ENCODE measurements at places on chromosomes 6 and 20.

DNA sequence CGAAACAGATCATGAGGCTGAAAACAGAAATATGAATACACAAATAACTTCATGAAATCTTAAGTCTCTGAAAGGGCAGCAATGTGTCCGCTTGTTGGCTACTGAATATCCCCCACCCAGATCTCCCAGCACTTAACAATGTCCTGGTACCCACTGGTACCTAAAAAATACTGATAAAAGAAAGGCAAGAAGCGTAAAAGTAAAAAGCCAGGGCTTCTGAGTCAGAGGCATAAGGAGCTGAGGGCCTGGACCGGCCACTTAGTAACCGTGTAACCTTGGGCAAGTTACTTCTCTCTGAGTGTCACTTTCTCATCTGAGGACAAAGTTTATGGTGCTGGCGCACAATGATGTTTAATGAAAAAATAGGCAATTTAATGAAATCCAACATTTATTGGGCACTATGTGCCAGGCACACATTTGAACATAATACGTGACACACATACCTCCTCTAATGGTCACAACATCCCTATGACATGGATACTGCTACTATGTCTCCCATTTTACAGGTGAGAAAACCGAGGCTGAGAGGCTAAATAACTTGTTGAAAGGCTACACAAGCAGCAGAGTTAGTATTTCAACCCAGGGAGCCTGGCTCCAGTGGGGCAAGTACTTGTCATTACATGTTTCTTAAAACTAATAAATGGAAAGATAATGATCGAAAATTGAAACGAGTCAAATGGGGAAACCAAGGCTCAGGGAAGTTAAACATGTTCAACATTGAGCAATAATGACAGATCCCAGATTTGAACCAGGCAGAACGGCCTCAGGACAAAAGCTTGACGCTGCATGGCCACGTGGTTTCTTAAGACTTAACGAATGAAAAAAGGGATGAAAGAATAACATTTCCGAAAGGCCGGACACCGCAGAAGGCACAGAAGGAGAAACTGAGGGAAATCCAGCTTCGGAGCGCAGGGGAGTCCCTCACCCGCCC, 828 bp downstream of the TP53RK start:
- DNase-seq, result no peak

DNA sequence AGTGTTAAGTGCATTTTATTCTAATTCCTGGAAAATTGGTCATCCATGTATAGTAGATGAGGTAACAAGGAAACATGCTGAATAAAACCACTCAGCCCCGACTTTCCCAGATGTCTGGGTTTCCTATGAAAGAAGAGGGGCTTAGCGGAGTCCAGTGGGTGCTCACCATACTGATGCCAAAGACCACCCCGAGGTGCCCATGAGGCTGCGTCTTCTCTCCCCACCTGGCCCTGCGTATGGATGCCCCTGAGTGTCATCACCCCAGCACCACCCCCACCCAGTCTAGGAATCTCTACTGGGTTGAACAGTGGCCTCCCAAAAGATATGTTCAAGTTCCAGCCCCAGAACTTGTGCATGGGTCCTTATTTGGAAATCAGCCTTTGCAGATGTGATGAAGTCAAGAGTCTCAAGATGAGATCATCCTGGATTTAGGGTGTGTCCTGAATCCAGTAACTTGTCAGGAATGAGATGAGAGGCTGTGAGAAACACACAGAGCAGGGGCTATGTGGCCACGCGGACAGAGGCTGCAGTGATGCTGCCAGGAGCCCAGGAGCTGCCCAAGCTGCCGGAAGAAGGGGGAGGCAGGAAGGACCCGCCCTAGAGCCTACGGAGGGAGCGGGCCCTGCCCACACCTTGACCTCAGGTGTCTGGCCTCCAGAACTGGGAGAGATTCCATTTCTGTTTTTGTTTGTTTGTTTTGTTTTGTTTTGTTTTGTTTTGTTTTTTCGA, 124.6 kb upstream of the CDH4 start:
- peak; percentile 65 for DNase-seq

DNA sequence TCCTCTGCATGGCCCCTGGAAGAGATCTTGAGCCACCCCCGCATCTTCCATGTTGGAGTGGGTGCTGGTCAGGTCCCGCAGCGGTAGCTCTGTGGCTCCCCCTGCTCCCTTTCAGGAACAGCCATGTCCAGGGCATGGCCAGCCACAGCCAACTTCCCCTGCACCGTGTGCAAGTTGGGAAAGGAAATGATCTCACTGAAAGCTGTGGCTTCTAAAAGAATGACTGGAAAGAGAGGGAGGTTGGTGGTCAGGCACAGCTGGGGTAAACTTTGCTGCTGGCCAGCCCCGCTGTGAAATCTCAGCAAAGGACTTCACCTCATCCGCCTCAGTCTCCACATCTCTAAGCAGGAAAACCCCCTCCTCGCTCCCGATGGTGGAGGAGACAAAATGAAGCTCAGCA, 153.6 kb upstream of the CST7 start:
- no peak for DNase-seq

GRCh38 chr6:169986848-169987498, 235.6 kb downstream of the ERMARD start:
- no peak for DNase-seq

DNA sequence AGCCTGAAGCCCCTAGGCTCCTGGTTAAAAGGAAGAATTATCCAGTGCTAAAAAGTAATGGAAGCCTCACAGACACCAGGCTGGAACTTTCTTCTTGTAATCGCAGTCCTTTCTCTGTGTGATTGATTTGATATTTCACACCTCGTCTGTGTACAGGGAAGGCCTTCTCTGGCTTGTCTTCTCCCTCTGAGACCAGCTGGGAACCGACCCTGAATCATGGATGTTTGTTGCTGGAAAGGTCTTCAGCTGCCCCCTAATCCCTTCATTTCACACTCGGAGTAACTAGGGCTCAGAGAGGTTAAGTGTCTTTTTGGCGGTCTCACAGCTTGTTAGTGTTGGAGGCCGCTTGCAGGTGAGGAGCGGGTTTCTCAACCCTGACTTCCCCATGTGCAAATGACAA, 500.2 kb upstream of the CDH4 start:
- no peak for DNase-seq

- DNase-seq, result no peak
Measured at GRCh38 chr20:50379049-50379990, 130.9 kb upstream of the PTPN1 start.

GRCh38 chr6:1697688-1698351, 88.1 kb downstream of the FOXC1 start:
- DNase-seq, result no peak

- DNase-seq, result no peak
Measured at GRCh38 chr6:163526346-163526745, 111.8 kb downstream of the QKI start.

DNA sequence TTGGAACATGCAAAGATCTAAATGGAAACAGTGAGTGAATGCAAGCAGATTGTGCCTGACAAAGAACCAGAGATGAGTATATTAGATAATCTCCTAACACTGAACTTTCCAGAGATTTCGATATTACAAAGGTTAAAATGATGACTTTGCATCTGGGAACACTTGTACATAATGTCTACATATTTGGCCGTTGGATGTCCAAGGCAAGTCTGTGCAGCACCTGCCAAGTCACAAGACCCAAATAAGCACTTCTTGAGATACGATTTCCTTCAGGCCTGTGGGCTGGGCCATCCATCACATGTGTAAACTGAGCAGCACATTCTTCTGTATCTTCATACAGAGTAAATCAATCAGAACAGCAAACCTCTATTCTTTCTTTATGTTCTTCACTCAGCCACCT, 32.5 kb upstream of the SMLR1 start:
- DNase-seq, result no peak

All from islet precursor cell (in vitro differentiated cells).